Calu3 (cell line): ENCODE measurements at places on chromosomes 2 and 18. TPM values are rescaled to one million over a fixed set of nuclear protein-coding genes. Genes with fewer than 3 reads are reported as not detected.

DNA sequence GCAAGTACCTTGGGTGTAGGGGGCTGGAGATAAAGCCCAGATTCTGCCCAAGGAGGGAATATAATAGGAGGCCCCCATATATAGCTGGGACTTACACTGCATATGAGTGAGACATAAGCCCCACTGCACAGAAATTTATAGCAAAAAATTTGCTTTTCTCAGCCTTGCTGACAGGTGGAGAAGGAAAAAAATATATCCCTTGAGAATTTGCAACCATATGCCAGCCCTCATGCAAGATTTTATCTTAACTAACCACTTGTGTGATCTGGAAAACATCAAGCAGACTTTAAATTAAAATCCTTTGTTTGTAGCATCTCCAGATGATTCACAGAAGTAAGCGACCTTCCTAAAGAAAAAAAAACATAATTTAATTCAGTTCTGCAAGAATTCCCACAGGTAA, 288.2 kb downstream of the BCL2 start:
- no peaks in the 10 kb centered on the region for H3K27me3 ChIP-seq
- H3K36me3 ChIP-seq: no peaks in the 10 kb centered on the region
- H3K4me1 ChIP-seq: peaks cover 7% of the 10 kb centered on the region
- H3K4me3 ChIP-seq: no peak overlapping the region

- no peak for DNase-seq
- no peaks in the 10 kb centered on the region for H3K36me3 ChIP-seq
These were observed 175.8 kb downstream of the IRS1 start for GRCh38 chr2:226623587-226624368.

GRCh38 chr2:84033347-84033974, 425.6 kb downstream of the SUCLG1 start:
- H3K4me1 ChIP-seq: no peaks in the 10 kb centered on the region
- H3K4me3 ChIP-seq: no peak overlapping the region
- no peak for DNase-seq
- no peaks in the 10 kb centered on the region for H3K27me3 ChIP-seq
- H3K36me3 ChIP-seq: no peaks in the 10 kb centered on the region

- peaks cover 62% of the 10 kb centered on the region for H3K27me3 ChIP-seq
- DNase-seq: no peak
- no peaks in the 10 kb centered on the region for H3K4me1 ChIP-seq
- no peak overlapping the region for H3K4me3 ChIP-seq
These were observed 344.9 kb upstream of the SLC14A2 start for GRCh38 chr18:45270289-45270771.

Gene TNFRSF11A
- total RNA-seq: 94.6 and 126 TPM in 2 replicates

Gene KCNK3
- not detected in 2 replicates for total RNA-seq

- no peaks in the 10 kb centered on the region for H3K36me3 ChIP-seq
- H3K27me3 ChIP-seq: no peaks in the 10 kb centered on the region
- H3K4me3 ChIP-seq: no peak overlapping the region
- DNase-seq: no peak
- H3K4me1 ChIP-seq: no peaks in the 10 kb centered on the region
These were observed 12.3 kb upstream of the SPP2 start for GRCh38 chr2:234038076-234038802.

DNA sequence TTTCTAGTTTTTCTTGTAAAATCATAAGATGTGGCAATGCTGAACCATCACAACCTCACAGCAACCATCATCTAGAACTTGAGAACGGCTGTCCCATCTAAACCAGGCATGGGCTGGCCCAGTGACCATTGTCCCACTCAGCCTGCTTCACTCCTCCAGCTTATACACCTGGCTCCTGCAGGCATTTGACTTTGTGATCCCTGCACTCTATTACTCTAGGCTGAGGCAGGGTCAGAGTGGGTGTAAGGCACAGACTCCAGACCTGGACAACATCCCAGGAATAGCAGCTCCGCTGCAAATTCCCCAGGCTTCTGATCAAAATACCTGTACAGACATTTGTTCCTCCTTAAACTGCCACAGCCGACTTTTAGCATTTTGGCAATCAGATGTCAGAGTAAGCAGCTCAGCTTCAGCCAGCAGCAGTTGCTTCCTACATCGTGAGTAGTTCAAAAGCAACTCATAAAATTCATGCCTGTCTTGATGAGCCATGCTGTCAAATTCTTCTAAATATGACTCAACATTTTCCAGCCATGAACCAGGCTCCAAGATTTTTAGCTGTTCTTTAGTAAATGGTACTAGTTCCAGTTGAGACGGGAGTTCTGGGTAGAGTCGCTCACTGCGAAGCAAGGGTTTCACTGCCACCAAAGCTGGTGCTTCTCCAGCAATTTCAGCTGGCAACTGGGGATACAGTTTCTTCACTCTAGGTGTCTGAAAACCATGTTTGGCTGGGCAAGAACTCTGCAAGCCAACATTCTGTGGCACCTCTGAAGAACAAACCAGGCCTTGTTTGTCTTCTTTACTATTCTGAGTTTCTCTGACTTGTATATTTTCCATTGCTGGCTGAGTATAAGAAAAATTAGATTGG, 12.8 kb downstream of the EPG5 start:
- H3K4me3 ChIP-seq: no peak overlapping the region
- no peak overlapping the region for H3K27ac ChIP-seq
- DNase-seq: no peak
- peaks cover 17% of the 10 kb centered on the region for H3K4me1 ChIP-seq

Gene FBXO48
- 2.4 and 2.5 TPM in 2 replicates for total RNA-seq

DNA sequence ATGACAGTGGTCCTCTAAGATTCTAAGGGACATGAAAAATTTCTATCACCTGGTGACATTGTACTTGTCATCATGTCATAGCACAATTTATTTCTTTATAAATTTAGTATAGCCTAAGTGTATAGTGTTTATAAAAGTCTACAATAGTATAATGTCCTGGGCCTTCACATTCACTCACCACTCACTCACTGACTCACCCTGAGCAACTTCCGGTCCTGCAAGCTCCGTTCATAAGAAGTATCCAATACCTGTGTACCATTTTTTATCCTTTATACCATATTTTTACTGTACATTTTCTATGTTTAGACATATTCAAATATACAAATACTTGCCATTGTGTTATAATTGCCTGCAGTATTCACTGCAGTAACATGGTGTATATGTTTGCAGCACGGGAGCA, 72.8 kb upstream of the DSEL start:
- H3K4me1 ChIP-seq: no peaks in the 10 kb centered on the region
- H3K4me3 ChIP-seq: no peak overlapping the region

DNA sequence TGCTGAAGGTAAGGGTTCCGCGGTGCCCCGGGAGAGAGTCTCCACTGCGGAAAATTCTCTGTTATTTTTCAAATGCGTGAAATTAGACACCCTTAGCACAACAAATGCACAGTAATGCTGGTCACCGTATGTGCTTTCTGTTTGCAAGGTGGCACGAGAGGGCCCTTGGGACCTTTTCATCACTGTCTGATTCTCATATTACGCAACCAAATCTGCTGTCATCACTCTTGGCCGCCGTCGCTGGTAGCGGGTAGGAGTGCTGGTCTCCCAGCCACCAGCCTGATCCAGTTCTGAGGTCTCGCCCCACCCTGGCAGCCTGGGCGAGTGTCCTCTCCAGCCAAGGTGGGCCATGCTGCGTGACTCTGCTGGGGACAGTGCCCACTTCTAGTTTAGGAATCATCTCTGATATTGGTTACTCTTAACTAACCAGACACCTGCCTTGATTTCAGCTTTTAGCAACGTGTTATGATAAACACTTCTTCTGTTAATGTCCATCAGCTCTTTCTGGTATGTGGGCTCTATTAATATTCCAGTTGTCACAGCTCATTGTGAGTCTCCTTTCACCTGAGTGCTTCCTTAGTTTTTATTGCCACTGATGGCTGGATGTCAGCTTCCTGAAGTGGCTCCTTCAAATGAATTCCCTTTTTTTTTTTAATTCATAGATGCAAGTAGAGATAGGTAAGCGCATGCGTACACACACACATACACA, 199.4 kb downstream of the GBX2 start:
- peaks cover 18% of the 10 kb centered on the region for H3K36me3 ChIP-seq
- no peaks in the 10 kb centered on the region for H3K27me3 ChIP-seq
- H3K4me1 ChIP-seq: no peaks in the 10 kb centered on the region
- H3K4me3 ChIP-seq: no peak overlapping the region

DNA sequence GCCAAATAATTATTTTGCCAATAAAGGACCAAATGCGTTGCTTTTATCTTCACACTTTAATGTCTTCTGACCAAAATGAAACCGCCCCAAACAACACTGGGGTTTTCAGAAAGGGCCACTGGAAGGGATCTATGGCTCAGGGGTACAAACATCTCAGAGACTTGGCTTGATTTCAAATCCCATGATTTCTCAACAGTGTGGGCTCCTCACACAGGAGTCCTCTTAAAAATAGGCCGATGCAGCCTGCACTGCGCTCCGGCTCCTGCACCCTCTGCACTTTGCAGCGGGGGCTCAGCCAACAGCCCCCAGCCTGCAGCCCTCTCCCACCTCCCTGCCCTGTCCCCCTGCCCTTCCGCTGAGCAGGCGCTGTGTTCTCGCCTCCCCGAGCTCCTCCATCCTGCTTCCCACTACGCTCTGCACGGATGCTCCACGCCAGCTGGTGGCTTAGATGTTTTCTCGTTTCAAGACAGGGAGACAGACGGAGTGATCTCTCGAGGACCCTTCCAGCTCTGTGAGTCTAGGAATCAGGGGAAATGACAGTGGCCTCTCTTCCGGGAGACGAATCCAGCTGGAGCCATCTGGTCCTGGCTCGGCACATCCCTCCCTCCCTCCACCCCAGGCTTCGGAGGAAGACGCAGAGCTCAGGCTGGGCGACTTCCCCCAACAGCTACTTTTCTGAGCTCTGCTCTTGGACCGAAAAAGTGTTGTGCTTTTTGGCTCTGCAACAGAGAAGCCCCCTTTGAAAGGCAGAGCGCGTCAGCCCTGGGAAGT, 71.4 kb downstream of the KCNF1 start:
- H3K27ac ChIP-seq: no peak overlapping the region
- H3K36me3 ChIP-seq: no peaks in the 10 kb centered on the region
- no peaks in the 10 kb centered on the region for H3K4me1 ChIP-seq
- H3K4me3 ChIP-seq: no peak overlapping the region
- peaks cover 82% of the 10 kb centered on the region for H3K27me3 ChIP-seq

Gene MYCN
- 5.5 and 8.7 TPM in 2 replicates for total RNA-seq

DNA sequence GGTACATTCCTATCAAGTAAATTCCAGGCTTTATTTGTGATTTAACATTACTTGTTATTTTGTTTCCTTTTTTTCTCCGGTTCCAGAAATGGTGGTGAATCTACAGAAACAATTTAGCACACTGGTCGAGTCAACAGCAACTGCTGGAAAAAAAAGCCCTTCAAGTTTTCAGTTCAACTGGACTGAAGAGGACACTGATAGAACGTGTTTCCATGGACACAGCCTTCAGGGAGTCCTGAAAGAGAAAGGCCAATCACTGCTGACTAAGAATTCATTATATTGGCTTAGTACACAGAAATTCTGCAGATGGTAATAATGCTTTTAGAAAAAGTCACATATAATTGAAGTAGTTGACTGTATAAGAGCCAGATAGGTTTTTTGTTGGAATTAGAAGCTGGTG, 32.0 kb upstream of the GRHL1 start:
- peaks cover 9% of the 10 kb centered on the region for H3K4me1 ChIP-seq
- H3K36me3 ChIP-seq: peaks cover 16% of the 10 kb centered on the region
- no peaks in the 10 kb centered on the region for H3K27me3 ChIP-seq
- DNase-seq: no peak
- H3K27ac ChIP-seq: no peak overlapping the region

- H3K27ac ChIP-seq: peak overlapping the region; percentile 8
- H3K4me3 ChIP-seq: no peak overlapping the region
- peaks cover 45% of the 10 kb centered on the region for H3K4me1 ChIP-seq
- no peaks in the 10 kb centered on the region for H3K27me3 ChIP-seq
- DNase-seq: no peak
These were observed 88.3 kb upstream of the PPP1CB start for GRCh38 chr2:28663359-28663758.

DNA sequence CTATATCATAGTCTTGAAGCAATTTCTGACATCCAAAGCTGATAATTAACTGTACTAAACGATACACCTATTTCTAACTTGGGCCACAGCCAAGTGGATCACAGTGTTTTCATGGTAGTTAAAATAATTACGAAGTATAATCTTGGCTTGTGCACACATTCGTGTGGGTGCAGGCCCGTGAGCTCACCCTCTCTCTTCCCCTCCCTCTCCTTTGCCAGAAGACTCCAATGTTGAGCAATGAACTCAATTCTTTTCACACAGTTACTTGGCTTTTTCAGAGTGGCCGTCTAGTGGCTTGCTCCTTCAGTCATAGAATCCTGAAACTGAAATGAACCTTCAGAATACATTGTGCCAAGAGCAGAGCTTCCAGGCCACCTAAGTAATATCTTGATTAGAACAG, 178.7 kb downstream of the NCKAP5 start:
- H3K27me3 ChIP-seq: peaks cover 51% of the 10 kb centered on the region
- no peak overlapping the region for H3K4me3 ChIP-seq
- no peaks in the 10 kb centered on the region for H3K4me1 ChIP-seq
- DNase-seq: no peak

DNA sequence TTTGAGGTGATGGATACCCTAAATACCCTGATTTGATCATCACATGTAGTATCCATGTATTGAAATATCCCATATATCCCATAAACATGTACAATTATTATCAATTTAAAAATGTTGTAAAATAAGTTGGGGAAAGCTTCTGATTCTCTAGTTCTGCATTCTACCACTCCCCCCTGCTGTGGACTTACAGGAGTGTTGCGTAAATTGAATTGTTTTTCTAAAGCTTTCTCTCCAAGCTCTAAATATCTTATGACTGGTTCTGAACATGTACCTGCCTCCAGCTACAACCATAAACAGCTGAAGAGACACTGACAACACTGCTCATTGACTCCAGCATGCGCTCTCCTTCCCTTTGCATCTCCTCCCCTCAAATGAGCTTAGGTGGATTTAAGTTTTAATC, 145.2 kb downstream of the MGAT5 start:
- no peak for DNase-seq
- no peak overlapping the region for H3K4me3 ChIP-seq
- no peak overlapping the region for H3K27ac ChIP-seq

DNA sequence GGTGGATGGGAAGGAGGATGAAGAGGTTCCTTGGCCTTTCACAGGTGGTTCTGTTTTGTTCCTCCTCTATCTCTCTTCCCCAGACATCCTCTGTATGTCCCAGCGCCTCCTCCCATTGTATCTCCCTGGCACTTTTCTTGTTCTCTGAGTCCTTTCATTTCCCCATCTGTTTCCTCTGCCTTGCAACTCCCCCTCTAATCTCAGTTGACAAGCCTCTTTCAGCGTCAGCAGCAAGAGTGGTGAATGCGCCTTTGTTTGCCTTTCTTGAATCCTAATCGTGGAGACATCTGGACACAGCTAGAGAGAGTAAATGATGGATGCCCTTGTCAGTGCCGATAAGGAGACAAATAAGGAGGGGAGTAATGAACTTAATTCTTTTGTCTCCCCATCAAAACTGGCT, 167.0 kb downstream of the NDUFA10 start:
- no peak overlapping the region for H3K27ac ChIP-seq
- no peaks in the 10 kb centered on the region for H3K36me3 ChIP-seq
- H3K4me3 ChIP-seq: no peak overlapping the region
- no peaks in the 10 kb centered on the region for H3K4me1 ChIP-seq
- H3K27me3 ChIP-seq: peaks cover 56% of the 10 kb centered on the region
- no peak for DNase-seq
